ENCODE measurements at places on chromosomes 7 and 10. TPM values are rescaled to one million over a fixed set of nuclear protein-coding genes. Genes with fewer than 3 reads are reported as not detected.

The IFIT1 gene
- 4.2 TPM for total RNA-seq

The RPEL1 gene
- not detected for total RNA-seq

The ZNF804B gene
- not detected for total RNA-seq

The PTF1A gene
- not detected for total RNA-seq

The MRLN gene
- not detected for total RNA-seq

The MYL7 gene
- total RNA-seq, result not detected

The H2BK1 gene
- not detected for total RNA-seq

The TAS2R4 gene
- 2.3 TPM for total RNA-seq

The CD36 gene
- 4.0 TPM for total RNA-seq

The ABCB1 gene
- total RNA-seq, result 2.1 TPM

The ZNF853 gene
- 1.3 TPM for total RNA-seq

The RBAK gene
- total RNA-seq, result 13.0 TPM

The SCIN gene
- total RNA-seq, result 19.5 TPM

The MMP21 gene
- not detected for total RNA-seq

The PPP1R3C gene
- total RNA-seq, result 70.8 TPM
